Activated CD4-positive, alpha-beta T cell treated with anti-CD3 and anti-CD28 coated beads, Interleukin-2, amount 50 U/mL, for 24 hours (primary cell): ENCODE measurements at places on chromosomes 16 and 17.
A peak's percentile ranks its signal among the peaks of the same experiment; 100 is the strongest.

DNA sequence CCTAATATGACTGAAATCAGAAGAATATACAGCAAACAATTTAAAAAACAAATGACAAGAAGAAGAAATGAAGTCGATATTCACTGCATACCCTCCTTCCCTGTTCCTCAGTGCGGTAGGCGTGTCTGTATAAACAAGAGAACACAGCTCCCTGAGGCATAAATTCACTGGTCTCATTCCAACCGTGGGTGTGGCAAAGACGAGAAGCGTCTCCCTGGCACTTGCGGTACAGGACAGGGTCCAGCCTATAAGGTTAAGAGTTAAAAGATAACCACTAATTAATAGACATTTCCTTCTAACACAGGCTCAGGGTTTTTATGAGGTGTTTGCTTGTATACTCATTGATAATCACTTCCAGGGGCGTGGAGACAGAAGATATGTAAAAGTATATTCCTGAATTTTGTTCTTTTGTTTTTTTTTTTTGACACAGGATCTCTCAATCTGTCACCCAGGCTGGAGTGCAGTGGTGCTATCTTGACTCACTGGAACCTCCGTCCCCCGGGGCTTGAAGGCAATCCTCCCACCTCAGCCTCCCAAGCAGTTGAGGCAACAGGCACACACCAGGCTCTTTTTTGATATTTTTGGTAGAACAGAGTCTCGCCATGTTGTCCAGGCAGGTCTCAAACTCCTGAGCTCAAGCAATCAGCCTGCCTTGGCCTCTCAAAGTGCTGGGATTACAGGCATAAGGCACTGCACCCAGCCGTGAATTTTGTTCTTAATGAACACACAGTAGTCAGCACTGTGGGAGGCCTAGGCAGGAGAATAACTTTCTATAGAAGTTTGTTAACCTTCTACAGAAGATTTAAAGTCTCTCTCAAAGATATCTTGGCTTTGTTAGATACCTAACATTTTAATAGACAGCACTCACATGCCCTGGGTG lies 59.1 kb upstream of the CLEC18B start:
- no peak for DNase-seq

DNA sequence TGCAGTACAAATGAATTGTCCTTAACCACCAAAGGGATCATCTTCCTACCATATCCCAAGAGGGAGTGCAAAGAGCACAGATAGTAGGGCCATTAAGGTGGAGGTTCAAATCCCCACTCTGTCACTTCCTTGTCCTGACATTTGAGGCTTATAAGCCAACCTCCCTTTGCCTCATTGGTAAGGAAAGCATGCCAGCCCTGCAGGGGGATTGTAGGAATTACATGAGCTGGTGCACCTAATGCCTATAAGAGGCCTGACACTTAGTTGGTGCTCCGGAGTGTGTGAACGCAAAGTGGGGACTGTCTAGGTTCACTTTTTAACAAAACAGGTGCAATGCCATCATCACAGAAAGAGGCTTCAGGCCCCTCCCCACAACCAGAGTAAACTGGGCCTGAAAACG lies 374.4 kb downstream of the SNX29 start:
- no peak for DNase-seq

- DNase-seq = no peak
Measured at GRCh38 chr17:62611728-62612127, 15.7 kb upstream of the MRC2 start.

DNA sequence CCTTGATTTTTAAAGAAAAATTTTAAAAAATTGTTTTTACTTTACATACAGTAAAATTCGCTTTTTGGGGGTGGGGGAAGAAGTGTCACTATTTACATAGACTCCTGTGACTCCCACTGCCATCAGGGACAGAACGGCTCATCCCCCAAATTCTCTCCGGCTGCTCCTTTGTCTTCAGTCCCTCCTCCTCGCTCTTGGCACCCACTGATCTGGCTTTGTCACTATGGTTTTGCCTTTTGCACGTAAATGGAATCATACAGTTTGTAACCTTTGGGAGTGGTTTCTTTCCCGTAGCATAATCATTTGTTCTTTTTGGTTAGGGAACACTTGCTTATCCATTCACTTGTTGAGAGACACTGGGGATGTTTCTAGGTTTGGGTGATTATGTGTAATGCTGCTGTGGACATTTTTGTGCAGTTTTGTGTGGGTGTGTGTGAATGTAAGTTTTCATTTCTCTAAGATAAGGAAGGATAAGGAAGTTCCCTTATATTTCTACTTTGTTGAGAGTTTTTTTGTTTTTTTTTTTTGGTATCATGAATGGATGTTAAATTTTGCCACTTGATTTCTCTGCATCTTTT lies 27.4 kb downstream of the RAB11FIP4 start:
- DNase-seq = no peak

GRCh38 chr17:47281216-47281615 lies 27.6 kb downstream of the ITGB3 start:
- no peak for DNase-seq

DNA sequence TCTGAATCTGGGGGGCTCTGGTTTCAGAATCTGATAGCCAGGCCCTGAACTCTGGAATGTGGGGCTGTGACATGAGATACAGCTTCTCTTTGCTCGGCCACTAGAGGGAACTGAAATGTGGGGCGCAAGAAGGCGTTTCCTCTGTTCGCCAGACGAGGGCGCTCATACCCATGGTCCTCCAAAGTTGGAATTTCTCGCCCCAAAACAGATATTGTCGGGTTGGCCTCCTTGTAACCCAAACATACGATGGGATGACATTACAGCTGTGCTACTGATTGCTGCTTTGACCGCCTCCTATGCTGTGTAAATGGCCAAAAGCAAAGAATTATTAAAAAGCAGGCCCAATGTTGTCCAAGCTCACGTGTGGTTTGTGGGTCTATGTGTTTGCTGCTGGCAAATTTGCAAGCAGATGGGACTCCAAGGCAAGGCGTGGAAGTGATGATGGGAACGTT lies 13.1 kb upstream of the MSI2 start:
- peak; percentile 65 for DNase-seq

- DNase-seq = no peak
Measured at GRCh38 chr16:71367241-71367976, 8.9 kb downstream of the CALB2 start.

- no peak for DNase-seq
Measured at GRCh38 chr17:15951368-15952047, 6.6 kb downstream of the ADORA2B start.

GRCh38 chr16:67537636-67538591 lies 9.3 kb downstream of the RIPOR1 start:
- no peak for DNase-seq

- DNase-seq = no peak
Measured at GRCh38 chr16:90020838-90021382, 1.7 kb upstream of the DBNDD1 start.

DNA sequence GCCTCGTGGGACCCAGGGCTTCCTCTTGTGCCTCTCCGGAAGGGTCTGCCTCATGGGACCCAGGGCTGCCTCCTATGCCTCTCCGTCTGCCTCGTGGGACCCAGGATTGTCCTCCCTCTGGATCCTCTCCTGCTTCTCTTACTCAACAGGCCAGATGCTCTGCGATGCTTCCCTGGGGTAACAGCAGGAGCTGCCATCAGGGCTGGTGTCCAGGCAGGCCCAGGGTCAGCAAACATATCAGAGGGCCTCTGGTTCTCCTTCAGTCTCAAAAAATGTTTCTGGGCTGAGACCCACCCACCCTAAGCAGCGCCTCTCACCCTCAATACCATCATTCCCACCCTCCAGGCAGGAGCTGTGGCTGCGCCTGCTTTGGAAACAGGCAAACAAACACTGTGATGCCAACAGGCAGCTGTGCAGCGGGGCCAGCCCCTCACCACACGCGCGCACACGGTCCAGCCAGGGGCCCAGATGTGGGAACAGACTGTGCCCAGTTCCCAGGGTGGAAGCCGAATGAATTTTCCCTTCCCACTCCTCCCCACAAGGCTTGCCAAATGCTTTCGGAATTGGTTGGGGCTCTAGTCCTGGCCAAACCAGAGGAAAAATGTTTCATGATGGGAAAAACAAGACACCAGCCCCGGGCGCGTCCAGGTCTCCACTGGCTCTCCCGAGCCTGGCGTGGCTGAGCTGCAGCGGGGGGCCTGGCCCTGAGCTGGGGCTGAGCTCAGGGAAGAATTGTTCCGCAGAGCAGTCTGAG lies 11.3 kb downstream of the TIMM22 start:
- no peak for DNase-seq

- no peak for DNase-seq
Measured at GRCh38 chr17:66369830-66370229, 67.4 kb downstream of the PRKCA start.

DNA sequence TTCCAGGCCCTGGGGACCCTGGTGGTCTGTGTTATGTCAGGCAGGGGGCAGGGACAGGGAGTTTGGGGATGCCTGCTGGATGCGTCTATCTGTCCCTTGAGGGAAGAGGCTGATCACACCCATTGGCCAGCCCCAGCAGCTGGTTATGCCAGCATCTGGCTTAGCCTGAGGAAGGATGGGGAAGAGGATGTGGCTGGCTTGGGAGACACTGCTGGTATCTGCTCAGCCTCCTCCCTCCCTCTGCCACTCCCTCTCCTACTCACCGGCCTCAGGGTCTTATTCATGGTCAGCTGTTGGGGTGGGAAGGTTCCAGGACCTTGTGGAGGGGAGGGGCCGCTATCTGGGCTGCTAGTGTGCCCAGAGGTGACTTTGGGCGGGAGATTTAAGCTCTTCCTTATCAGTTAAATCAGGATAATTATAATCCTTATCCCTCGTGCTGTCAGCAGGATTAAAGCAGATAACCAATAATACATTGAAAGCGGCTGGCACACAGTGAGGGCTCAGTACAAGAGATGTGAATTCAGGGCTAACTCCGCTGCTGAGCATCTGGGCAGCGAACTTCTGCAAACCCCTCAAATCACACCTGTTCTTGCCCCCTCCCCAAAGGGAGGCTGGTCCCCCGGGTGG lies 36.0 kb upstream of the MLKL start:
- no peak for DNase-seq

DNA sequence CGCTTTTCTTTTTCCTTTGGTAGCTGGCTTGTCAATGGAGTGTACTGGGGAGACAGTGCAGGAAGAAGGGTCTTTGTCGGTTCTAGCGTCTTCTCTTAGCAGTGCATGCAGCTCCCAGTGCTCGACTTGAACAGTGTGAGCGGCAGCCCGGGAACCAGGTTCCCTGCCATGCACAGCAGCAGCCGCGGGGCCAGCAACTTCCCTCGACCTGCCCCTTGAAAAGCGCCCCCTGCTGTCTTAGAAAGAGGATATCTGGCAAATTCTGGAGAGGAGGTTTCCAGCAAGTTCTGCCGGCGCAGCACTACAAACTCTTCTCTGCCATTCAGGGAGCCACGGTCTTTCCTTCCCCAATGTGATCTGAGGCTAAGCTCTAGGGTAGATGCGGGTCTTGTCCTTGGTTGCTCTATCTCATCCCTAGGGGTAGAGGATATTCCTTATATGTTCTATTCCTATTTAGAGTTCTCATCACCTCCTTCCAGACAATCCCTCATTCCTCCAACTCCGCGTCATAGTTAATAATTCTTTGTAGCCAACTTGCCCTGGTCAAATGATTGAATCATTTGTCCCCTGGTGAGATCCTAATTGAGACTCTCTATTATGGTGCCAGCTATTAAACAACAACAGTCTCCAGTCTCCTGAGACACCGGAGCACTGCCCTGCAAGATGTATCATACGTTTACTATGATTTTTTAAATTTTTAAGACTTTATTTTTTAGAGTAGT lies 451.3 kb downstream of the PMP22 start:
- DNase-seq = no peak

DNA sequence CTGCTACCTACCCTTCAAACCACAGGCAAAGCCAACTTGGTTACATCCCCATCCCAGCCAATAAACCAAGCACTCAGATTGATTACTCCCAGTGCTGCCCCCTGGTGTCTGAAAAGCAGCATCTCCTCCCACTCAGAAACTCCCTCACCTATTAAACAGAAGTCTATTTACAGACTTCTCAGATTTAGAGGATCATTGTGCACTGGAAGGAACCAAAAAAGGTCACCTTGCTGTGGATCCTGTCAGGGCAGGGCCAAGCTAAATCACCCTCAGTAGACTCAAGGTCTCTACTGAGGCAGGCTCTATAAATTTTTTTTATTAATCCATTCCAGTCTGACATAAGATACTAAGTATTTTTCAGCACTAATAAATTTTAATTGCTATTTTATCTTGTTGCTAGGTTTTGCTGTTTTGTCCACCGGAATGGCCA lies 17.6 kb downstream of the HIGD1B start:
- peak; percentile 67 for DNase-seq

DNA sequence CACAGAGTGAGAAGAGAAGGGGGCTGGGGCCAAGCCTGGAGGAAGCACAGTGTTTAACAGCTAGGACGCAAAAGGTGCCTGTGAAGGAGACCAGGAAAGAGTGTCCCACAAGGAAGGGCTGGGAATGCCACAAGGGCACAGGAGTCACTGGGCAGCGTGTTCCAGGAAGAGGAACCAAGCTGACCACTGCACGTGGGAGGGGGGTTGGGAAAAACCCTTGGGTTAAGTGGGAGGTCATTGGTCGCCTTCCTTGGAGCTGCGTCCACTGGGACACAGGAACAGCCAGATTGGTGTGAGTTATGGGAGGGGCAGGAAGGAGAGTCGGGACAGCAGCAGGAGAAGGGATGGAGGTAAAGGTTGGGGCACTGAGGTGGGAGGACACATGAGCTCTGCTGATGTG lies 12.9 kb downstream of the TTYH2 start:
- no peak for DNase-seq

- no peak for DNase-seq
Measured at GRCh38 chr16:82004601-82005000, 6.7 kb downstream of the SDR42E1 start.

DNA sequence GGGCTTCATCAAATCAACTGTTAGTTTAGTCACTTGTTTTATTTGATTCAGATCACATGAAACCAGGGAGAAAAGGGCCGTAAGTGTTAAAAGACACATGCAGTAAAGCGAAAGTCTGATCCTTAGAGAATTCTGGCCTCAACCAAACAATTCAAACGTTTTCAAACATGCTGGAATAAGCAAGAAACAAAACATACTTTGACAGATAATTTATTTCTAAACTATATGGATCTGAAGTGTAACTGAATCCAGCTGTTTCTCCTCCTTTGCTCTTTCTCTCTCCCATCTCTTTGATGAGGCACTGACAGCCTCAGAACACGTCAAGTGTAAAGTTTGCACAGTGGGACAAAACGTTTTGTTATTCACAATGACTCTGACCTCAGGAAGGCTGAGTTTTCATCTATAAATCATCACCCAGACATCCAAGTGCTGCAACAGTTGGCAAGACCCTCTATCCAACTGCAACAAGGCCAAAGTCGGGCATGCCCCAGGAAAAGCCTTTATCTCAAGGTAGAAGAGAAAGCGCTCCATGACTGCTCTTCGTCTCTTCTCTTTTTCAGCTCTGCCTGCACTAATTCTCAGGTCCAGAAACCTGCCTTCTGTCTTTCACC lies 267.1 kb upstream of the MYOCD start:
- no peak for DNase-seq

GRCh38 chr17:34218748-34219147 lies 36.3 kb upstream of the CCL2 start:
- no peak for DNase-seq
